Esophagus mucosa (tissue), 1 donor: ENCODE measurements at places on chromosomes 7 and 10. TPM values are rescaled to one million over a fixed set of nuclear protein-coding genes. Genes with fewer than 3 reads are reported as not detected.

- ATAC-seq: peak; percentile 78
Observed at GRCh38 chr10:43076876-43077420, at the start of gene RET. Gene RET (plus strand): TSS chr10:43077069. CDS start chr10:43077259, 190 bp downstream.

GRCh38 chr10:28359334-28359733 is 56.5 kb upstream of the MPP7 start:
- no peak for ATAC-seq

DNA sequence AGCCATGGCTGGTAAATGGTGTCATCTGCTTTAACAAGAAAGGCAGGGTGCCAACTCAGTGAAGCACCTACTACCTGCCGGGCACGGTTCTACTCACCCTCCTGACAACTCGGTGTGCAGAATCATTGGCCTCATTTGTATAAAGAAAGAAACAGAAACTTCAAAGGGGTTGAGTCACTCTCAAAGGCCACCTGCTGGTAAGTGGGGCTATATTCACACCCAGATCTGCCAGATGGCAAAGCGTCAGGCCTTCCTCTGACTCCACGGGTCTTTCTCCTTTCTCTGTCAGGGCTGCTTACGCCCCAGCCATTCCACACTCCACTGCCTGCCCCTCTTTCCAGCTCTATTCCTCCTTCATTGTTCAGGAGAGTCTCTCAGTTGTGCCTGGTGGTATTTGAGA is 309.2 kb downstream of the GFRA1 start:
- ATAC-seq: no peak

DNA sequence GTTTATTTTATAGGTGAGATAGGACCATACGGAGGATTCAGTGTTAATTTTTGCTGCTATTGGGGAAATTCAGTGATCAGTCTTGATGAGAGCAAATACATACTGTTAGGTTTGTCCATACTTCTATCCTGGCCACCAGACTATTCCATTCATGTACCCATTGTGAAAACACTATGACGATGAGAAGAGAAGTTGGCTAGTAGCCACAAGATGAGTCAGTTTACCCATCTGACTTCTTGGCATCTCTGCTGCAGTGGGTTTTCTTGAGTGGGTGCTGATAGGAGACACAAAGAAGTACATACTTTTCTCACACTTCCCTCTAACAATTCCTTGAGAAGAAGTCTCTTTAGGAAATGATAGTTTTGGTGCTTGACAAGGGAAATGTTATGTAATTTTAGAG is 133.1 kb downstream of the TFPI2 start:
- no peak for ATAC-seq

GRCh38 chr10:124560377-124561105 is 98.9 kb downstream of the LHPP start:
- peak; percentile 5 for ATAC-seq

DNA sequence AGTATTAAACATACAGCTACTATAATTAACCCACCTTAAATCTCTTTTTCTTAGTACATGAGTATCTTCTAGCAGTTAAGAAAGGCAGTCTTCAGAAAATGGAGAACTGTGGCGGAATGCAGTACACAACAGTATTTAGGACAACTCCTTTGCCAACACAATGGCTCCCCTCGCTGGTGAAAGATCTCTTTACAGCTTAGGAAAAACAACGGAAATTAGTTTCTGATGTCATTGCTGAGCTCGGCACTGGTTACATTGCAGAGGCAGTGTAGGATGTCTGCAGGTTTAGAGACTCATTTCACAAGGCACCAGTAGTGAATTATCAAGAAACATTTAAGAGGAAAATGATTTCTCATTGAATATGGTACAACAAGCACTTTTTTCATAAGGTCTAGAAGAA is 43.4 kb downstream of the GLRX3 start:
- ATAC-seq: peak; percentile 60

DNA sequence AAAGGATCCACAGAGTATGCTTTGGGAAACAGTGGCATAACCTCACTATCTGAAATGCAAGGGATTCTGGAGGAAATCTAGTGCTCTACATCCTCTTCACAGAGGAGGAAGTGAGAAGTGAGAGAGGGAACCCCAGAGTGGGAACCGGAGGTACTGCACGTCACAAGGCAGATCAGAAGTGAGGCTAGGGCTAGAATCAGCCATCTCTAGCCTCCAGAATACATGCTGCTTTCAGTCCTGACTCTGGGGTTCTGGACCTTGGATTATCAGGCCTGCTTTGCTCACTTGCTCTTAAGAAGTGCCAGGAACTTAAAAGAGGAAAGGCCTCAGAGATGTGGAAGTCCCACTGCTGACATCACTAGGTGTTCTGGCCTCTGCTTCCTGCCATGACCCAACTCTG is 25.7 kb downstream of the ZNF503 start:
- ATAC-seq: peak; percentile 33

DNA sequence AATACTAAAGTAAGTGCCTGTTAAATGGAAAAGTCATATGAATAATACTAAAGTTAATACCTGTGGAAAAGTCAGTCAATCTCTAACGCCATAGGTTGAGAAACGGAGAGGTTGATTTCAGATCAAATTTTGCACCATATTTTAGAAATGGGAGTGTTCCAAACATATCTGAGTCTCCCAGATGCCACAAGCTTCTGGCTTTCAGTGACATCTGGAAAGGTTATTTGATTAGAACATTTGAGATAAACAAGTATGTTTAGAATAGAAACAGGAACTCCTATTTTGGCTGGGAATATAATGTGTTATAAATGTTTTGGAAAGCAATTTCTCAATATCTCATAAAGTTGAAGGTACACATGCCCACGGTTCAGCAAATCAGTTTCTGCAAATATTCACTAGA is 5.8 kb downstream of the MACC1 start:
- no peak for ATAC-seq

- ATAC-seq: no peak
Observed at GRCh38 chr7:149772956-149773434, 393 bp downstream of the ZNF467 start.

- ATAC-seq: no peak
Observed at GRCh38 chr10:77041636-77042258, 595.9 kb downstream of the KCNMA1 start.

- ATAC-seq: no peak
Observed at GRCh38 chr7:70775570-70776156, 356.3 kb upstream of the GALNT17 start.

- no peak for ATAC-seq
Observed at GRCh38 chr7:26441611-26442277, 150.1 kb downstream of the SNX10 start.

- ATAC-seq: no peak
Observed at GRCh38 chr7:36468370-36469101, 78.9 kb downstream of the ANLN start.

DNA sequence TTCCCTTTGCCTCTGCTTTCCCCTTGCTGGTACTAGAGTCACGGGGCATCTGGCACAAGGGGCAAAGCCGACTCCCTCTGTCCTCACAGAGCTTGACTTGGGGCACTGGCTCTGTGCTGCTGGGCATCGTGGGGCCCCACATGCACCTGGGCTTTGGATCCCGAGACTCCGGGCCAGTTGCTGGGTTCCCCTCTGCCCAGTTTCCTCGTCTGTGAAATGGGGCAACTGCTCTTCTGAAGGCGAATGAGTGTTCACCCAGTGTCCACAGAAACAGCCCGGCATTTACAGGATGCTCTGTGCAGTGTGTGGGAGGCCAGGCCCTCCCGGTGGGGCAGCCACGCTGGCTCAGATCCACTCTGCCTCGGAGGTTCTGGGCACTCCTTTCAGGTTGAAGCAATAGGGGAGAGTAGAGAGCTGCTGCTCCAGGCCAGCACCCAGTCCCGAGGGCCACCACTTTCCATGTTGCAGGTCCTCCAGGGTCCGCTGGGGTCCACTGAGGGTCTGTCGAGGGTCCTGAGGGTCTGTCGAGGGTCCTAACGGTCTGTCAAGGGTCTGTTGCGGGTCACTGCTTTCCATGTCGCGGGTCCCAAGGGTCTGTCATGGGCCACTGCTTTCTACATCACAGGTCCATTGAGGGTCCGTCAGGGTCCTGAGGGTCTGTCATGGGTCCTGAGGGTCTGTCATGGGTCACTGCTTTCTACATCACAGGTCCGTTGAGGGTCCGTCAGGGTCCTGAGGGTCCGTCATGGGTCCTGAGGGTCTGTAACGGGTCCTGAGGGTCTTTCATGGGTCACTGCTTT is 103.6 kb downstream of the VIPR2 start:
- ATAC-seq: peak; percentile 13

GRCh38 chr7:20114468-20114867 is 102.7 kb downstream of the MACC1 start:
- peak; percentile 69 for ATAC-seq

GRCh38 chr10:112977426-112977898 is 27.4 kb downstream of the TCF7L2 start:
- no peak for ATAC-seq

DNA sequence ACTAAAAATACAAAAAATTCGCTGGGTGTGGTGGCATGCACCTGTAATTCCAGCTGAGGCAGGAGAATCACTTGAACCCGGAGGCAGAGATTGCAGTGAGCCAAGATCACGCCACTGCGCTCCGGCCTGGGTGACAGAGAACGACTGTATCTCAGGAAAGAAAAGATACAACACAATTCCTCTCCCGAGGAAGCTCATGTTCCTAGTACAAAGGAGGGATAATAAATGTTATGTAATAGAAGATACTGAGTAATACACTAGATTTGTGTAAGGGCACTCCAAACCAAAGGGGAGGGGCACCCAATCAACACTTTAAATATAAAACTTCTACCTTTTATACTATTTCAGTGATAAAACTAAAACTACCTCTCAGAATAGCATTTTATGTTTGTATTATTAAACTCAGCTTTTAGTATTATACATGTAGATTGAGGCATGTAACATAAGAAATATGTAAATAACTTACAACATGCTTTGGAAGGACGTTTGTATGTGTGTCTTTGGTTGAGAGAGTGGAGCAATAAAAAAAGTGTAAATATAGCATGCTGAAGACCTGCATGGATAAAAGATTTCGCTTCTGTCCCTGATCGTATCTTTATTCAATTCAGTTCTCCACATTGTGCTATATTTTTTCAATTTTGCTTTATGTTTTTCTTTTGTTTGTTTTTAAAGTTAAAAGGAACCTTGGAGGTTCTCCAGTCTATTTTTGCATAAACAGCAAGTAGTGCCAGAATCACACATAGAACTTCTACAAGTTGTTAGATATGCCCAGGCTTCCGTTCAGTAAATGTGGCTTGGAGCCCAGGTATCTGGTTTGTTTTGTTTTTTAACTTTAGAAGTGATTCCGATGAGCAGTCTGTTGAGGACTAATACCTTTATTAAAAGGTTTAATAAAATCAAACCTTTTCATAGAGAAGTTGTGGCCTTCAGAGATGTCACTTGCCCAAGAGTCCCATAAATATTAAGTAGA is 71.9 kb downstream of the WAC start:
- no peak for ATAC-seq

GRCh38 chr7:36283711-36284130 is 105.9 kb upstream of the ANLN start:
- ATAC-seq: peak; percentile 30

GRCh38 chr10:104246976-104247375 is 7.7 kb upstream of the GSTO1 start:
- peak; percentile 97 for ATAC-seq

GRCh38 chr10:45592432-45592831 is 80.1 kb downstream of the ZFAND4 start:
- no peak for ATAC-seq

GRCh38 chr10:19169684-19170083 is 121.1 kb downstream of the MALRD1 start:
- ATAC-seq: no peak

DNA sequence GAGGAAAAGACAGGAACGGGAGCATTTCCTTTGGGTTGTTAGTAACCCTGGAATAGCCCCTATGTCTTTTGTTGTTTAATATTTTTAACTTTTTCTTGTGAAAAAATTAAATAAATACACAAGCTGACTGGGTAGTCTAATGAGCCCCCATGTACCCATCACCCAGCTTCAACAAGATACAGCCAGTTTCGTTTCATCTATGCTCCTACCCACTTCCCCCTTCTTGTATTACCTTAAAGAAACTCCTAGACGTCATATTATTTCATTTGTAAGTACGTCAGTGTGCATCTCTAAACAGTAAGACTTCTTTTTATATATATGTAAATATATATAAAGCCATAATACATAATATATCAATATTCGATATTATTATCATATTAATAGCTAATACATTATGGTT is 42.8 kb upstream of the NUB1 start:
- no peak for ATAC-seq

- no peak for ATAC-seq
Observed at GRCh38 chr7:23076772-23077171, 28.8 kb upstream of the KLHL7 start.

- ATAC-seq: no peak
Observed at GRCh38 chr7:155848691-155849669, 36.7 kb upstream of the SHH start.

GRCh38 chr7:93249491-93250148 is 17.5 kb downstream of the VPS50 start:
- no peak for ATAC-seq

DNA sequence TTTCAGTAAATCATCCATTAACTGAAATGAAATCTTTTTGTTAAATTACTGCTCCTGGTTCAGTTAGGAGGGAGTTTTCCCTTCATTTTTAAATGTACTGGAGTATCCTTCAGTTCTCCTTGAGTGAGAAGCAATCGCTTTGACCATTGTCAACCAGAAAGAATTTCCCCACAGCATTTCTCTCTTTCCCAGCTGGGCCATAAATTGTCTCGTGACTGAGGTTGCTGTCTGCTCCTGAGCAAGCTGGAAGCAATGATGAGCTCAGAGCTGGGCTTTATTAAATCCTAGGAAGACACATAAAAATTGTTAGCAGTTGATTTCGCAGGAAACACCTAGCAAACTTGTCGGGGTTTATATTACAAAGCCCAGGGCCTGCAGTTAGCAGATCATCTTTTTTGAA is 102.0 kb upstream of the INSYN2A start:
- no peak for ATAC-seq

GRCh38 chr7:2928256-2928612 is 84.1 kb upstream of the GNA12 start:
- ATAC-seq: no peak

GRCh38 chr7:30796105-30796869 is 25.1 kb downstream of the MINDY4 start:
- no peak for ATAC-seq

The PLOD3 gene
- 10.6 TPM for total RNA-seq

The MRPS17 gene
- total RNA-seq: 14.7 TPM

The SFRP5 gene
- total RNA-seq: not detected

The PGAM2 gene
- 2.6 TPM for total RNA-seq

The CHAT gene
- not detected for total RNA-seq

The MICALL2 gene
- total RNA-seq: 16.1 TPM

The HECW1 gene
- 0.40 TPM for total RNA-seq

The OR2A5 gene
- not detected for total RNA-seq

The INMT gene
- 1.5 TPM for total RNA-seq

The ATG9B gene
- 16.7 TPM for total RNA-seq

The GOLGA7B gene
- total RNA-seq: 1.4 TPM

The PLXDC2 gene
- total RNA-seq: 24.3 TPM

The HMX3 gene
- total RNA-seq: not detected

The VWA2 gene
- total RNA-seq: 3.5 TPM

The ZC3HAV1L gene
- total RNA-seq: 6.3 TPM

The FAM25G gene
- 3.4 TPM for total RNA-seq

The GNB2 gene
- total RNA-seq: 289 TPM

The LIPN gene
- total RNA-seq: 1.4 TPM

The CALCR gene
- total RNA-seq: not detected
